ENCODE measurements at places on chromosomes 13 and 19. TPM values are rescaled to one million over a fixed set of nuclear protein-coding genes. Genes with fewer than 3 reads are reported as not detected.

DNA sequence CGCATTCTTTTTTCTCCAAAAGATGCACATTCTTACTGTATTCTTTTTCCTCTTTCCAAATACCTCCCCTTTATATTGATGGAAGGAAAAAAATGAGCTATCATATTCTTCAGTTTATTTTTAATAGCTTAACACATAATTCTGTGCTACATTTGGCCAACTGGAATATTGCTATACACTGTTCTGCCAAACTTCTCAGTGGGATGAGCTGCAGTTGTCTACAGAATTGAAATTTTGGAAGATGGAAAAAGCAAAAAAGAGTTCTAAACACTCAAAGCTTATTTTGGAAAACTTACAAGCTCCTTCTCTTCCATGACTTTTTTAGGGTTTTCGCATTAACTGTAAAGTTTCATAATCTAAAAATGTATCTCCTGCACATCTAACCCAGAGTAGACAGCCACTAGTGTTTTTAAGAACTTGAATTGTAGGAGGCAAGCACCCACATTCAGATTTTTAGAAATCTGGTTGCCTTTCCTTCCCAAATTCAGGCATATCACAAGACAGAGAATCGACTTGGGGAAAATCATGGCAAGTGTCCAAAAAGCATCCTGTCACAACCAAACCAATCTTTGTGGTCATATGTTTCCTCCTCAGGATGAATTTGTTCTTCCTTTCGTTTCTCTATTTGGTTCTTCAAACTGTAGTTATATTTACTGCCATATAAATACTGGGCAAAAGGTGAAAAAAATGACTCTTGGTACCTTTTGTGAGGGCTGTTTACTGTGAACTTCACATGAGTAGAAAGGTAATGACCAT lies 111.4 kb upstream of the FRY start:
- H3K36me3 ChIP-seq, result no peaks in the 10 kb centered on the region
- no peak overlapping the region for H3K27ac ChIP-seq
- no peak overlapping the region for H3K4me3 ChIP-seq

DNA sequence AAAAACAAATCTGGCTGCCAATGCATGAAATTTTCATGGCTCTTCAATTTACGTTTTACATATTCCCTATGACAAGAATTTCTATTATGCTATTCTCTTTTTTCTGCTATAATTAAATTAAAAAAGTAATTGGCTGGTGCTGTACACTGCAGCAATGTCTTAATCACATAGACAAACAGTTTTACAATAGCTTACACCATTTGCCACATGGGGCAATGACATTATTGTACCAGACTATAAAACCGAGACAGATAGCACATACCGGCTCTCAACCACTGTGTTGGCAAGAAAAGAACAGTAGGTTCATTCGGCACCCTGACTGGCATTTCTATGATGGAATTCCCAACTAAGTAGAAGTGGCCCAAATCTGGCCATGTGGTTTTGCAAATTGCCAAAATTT lies 67.7 kb downstream of the DACH1 start:
- DNase-seq, result no peak
- no peaks in the 10 kb centered on the region for H3K4me1 ChIP-seq
- H3K27ac ChIP-seq, result no peak overlapping the region
- no peaks in the 10 kb centered on the region for H3K27me3 ChIP-seq

DNA sequence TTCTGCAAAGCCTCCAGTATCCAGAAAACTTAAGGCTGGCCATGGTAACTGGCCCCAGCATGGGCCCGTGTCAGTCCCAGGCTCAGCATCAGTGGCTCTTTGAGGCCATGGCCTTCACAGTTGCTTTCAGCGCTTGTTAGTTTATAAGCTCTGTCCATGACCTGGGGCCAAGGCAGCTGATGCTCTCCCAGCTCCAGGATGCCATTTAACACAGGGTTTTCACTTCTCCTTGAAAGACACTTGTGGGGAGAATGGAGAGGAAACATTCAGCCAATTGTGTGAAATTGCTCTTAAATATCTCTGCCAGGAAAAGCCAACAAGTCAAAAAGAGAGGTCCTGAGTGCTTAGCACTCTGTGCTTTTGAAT lies 321.3 kb downstream of the FOXO1 start:
- no peaks in the 10 kb centered on the region for H3K27me3 ChIP-seq
- DNase-seq, result no peak
- H3K4me3 ChIP-seq, result no peak overlapping the region
- no peaks in the 10 kb centered on the region for H3K36me3 ChIP-seq

DNA sequence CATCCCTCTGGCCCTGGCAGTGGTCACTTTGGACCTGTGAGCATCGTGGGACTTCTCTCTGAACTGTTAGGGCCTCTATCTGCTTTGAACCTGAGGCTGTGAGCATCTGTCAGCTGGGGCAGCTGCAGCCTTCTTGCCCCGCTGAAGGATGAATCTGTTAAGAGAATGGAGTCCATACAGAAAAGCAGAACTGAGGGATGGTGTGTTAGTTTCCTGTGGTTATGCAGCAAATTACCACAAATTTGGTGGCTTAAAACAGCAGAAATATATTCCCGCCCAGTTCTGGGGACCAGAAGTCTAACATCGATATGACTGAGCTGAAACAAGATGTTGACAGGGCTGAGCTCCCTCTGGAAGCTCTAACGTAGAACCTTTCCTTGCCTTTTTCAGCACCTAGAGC lies 1.6 kb upstream of the ZNF497 start:
- no peaks in the 10 kb centered on the region for H3K36me3 ChIP-seq
- DNase-seq, result no peak
- H3K27ac ChIP-seq, result no peak overlapping the region
- H3K27me3 ChIP-seq, result peaks cover 7% of the 10 kb centered on the region

The TJP3 gene
- 19.4 TPM for total RNA-seq

The REX1BD gene
- 150 TPM for total RNA-seq

The SACS gene
- total RNA-seq, result 28.6 TPM

Measured in T-cell (primary cell).